Stimulated activated CD4-positive, alpha-beta T cell treated with anti-CD3 and anti-CD28 coated beads, Interleukin-1b, Interleukin-23, amount 100 ng/mL, for 4 hours (primary cell): ENCODE measurements at places on chromosomes 16 and 17.

- DNase-seq, result peak; percentile 17
Measured at GRCh38 chr16:58814348-58814801, 80.3 kb upstream of the GOT2 start.

GRCh38 chr16:50509521-50510341, 38.5 kb upstream of the NKD1 start:
- peak; percentile 16 for DNase-seq

DNA sequence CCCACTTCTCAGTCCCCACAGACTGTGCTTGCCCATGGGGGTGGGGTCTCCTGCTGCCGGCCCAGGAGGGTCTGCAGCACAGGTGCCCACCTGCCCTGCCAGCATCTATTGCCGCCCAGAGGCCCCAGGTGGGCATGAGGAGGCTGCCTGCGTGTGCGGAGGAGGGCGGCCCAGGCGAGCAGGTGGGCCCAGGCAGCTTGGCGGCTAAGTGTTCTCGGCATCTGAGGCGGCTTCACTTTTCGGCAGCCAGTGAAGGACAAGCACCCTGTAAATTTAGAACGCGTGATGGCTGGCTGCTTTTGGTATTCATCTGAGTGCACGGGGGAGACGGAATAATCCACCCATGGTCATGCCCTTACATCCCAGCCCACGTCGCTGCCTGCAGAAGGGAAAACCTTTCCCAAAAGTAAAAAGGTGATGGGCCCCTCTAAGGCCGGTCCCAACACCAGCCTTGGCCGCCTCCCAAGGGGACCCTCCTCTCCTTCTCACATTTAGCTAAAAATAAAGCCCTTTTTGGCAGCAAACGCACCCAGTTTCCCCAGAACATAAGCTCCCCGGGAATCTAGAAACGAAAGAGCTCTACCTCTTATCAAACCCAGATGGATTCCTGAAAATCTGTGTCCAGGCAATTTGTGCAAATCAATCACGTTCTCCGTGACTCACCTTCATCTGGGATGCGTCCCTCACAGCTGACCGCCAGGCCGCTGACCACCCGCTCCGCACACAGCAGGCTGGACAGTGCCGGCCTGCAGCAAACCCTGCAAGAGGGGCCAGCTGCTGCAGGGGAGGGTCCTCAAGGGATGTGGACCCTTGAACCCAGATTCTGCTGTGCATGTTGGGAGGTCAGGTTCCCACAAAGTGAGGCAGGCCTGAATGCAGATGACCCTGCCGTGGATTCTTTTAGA, 79.4 kb downstream of the RBFOX3 start:
- DNase-seq, result no peak

DNA sequence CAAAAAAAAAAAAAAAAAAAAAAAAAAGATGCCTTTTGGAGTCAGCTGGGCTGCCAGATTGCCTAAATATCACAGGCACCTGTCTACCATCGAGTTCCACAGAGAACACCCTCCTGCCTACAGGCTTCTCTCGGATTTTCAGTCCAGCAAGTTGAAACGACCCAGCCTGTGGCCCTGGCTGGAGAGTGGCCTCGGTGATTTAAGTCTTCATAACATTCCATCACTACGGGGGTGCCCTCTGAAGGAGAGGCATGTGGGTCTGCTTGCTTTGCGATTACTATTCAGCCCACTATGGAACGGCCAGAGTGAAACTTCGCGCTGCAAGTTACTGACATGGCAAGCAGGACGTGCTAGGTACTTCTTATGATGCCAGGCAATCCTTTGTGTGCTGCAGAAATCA, 42.8 kb downstream of the MARCHF10 start:
- DNase-seq, result no peak

GRCh38 chr17:68819465-68819864, 135.7 kb downstream of the ABCA8 start:
- no peak for DNase-seq
